ENCODE measurements at places on chromosomes 11 and 22. TPM values are rescaled to one million over a fixed set of nuclear protein-coding genes. Genes with fewer than 3 reads are reported as not detected.

Gene TMEM151A
- not detected for total RNA-seq

Gene RTN4R
- 5.7 TPM for total RNA-seq

GRCh38 chr11:2668876-2669275 is 30.9 kb downstream of the KCNQ1OT1 start:
- H3K27ac ChIP-seq = no peak overlapping the region
- H3K4me3 ChIP-seq = no peak overlapping the region
- no peaks in the 10 kb centered on the region for H3K27me3 ChIP-seq
- no peak for DNase-seq

- peaks cover 9% of the 10 kb centered on the region for H3K4me1 ChIP-seq
- H3K27me3 ChIP-seq = peaks cover 23% of the 10 kb centered on the region
- peak; percentile 66 for DNase-seq
- peaks cover 8% of the 10 kb centered on the region for H3K36me3 ChIP-seq
Observed at GRCh38 chr22:37824674-37825641, 1.8 kb downstream of the GALR3 start.

DNA sequence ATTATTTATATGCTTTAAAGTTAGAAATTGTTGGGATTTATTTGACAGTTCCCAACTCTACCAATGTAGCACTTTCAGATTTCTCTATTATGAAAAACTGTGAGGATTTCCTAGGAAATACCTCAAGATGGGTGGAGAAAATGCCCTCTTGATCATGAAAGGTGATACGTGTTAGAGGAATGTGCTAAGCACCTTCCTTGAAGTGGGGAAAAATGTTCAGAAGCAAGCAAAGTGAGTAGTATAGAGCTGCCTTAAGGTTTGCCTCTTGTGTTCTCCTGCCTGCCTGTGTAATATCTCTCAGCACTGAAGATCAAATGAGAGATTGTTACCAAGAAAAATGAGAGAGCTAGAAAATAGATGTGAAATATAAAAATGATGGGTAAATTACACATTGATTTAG is 58.2 kb downstream of the YAP1 start:
- H3K27me3 ChIP-seq = peaks cover 19% of the 10 kb centered on the region
- H3K4me1 ChIP-seq = no peaks in the 10 kb centered on the region
- no peak overlapping the region for H3K4me3 ChIP-seq
- H3K36me3 ChIP-seq = no peaks in the 10 kb centered on the region
- no peak overlapping the region for H3K27ac ChIP-seq

GRCh38 chr22:41539146-41540005 is 4.9 kb downstream of the POLR3H start:
- no peak overlapping the region for H3K27ac ChIP-seq
- H3K27me3 ChIP-seq = no peaks in the 10 kb centered on the region
- peaks cover 16% of the 10 kb centered on the region for H3K4me1 ChIP-seq
- no peak overlapping the region for H3K4me3 ChIP-seq

- H3K4me1 ChIP-seq = no peaks in the 10 kb centered on the region
- no peak overlapping the region for H3K4me3 ChIP-seq
- DNase-seq = no peak
- no peaks in the 10 kb centered on the region for H3K36me3 ChIP-seq
- no peak overlapping the region for H3K27ac ChIP-seq
- no peaks in the 10 kb centered on the region for H3K27me3 ChIP-seq
Observed at GRCh38 chr11:1220941-1221721, 1.7 kb upstream of the MUC5B start.

DNA sequence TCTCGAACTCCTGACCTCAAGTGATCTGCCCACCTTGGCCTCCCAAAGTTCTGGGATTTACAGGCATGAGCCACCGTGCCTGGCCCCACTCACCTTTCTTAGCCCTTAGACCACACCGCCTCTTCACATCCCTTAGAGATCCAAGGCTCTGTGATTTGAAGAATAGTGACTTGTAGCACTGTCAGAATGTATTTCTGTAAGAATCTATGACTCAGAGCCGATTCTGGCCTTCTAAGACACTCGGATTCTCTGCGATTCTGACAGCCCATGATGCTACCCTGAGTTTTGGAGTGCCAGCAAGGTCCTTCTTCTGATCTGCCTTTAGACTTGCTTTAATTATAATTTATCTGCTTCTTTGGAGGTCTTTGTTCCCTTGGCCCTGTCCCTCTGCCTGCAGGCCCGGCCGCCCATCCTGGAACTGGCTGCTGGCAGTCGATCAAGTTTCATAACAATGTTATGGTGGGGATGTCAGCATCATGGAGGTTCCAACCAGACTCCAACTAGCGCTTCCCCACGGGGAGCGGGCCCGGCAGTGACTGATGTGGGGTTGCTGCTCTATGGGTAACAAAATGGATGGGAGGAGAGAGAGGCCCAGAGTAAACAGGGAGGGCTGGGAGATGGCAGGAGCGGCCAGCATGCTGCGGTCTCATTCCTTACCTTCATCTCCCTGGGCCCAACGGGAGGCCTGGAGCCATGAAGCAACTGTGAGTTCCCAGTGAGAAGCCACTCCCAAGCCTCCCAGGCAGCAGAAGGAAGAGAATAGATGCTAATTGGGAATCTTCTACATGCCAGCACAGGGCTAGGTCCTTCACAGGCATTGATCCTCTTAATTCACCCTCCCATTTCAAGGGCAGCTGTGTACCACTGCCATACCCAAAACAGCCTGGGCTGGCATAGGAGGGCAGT is 55.7 kb upstream of the RASD2 start:
- H3K27ac ChIP-seq = no peak overlapping the region
- H3K4me3 ChIP-seq = no peak overlapping the region
- H3K36me3 ChIP-seq = no peaks in the 10 kb centered on the region
- no peak for DNase-seq
- H3K4me1 ChIP-seq = peaks cover 9% of the 10 kb centered on the region

DNA sequence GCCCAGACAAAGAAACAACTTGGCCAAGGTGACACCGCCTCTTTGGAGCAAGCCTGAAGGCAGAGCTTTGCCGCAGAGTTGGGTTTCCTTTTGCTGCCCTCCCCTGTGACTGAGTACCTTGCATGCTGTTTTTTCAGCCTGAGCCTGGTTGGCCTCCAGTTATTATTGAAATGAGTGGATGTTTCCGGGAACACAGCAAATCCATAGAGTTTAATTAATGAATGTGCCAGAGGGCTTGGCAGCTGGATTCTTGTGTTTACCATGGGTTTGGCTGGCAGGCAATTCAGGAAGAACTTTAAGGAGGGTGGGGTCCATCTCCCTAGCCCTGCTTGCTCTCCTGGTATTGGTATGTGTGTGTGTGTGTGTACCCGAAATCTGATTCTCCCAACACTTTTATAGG is 65.6 kb upstream of the CRYBB3 start:
- H3K27me3 ChIP-seq = no peaks in the 10 kb centered on the region
- no peaks in the 10 kb centered on the region for H3K4me1 ChIP-seq
- no peak for DNase-seq
- H3K36me3 ChIP-seq = peaks cover 6% of the 10 kb centered on the region
- no peak overlapping the region for H3K27ac ChIP-seq
- H3K4me3 ChIP-seq = no peak overlapping the region

Gene MMP12
- total RNA-seq = not detected

- H3K27me3 ChIP-seq = no peaks in the 10 kb centered on the region
- H3K4me1 ChIP-seq = peaks cover 12% of the 10 kb centered on the region
- DNase-seq = no peak
- no peak overlapping the region for H3K4me3 ChIP-seq
Observed at GRCh38 chr11:95908826-95909225, 15.1 kb downstream of the MTMR2 start.

DNA sequence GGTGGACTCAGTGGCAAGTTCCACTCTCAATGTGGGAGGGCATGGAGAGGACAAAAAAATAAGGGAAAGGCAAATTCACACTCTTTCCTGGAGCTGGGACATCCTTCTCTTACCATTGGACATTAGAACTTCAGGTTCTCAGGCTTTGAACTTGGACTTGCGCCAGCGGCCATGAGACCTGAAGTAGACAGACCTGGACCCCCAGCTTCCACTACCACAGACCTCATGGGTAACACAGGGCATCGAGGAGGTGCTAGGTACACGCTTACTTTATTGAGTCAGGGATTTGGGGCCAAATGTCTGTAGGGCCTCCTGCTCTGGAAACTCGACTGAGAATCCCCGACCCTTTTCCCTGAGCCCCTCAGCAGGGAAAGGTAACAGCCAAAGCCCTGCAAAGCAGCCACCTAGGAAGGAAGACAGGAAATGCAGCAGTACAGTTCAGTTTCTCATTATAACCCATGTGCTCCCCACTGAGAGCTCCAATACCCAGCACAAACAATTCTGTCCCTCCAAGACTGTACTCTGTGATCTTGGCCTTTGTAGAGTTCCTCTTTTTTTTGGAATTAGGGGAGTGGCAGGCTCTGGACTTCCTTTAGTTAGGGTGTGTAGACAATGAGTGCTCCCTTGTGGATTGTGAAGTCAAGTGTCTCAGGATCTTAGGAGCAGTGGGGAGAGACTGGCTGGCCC is 5.7 kb downstream of the CHRNA10 start:
- no peaks in the 10 kb centered on the region for H3K27me3 ChIP-seq
- H3K27ac ChIP-seq = peak overlapping the region; percentile 55
- peaks cover 4% of the 10 kb centered on the region for H3K4me1 ChIP-seq
- DNase-seq = no peak
- H3K36me3 ChIP-seq = peaks cover 15% of the 10 kb centered on the region

- H3K36me3 ChIP-seq = no peaks in the 10 kb centered on the region
- DNase-seq = no peak
- no peaks in the 10 kb centered on the region for H3K27me3 ChIP-seq
Observed at GRCh38 chr11:39209981-39210380, 2249.5 kb downstream of the LRRC4C start.

DNA sequence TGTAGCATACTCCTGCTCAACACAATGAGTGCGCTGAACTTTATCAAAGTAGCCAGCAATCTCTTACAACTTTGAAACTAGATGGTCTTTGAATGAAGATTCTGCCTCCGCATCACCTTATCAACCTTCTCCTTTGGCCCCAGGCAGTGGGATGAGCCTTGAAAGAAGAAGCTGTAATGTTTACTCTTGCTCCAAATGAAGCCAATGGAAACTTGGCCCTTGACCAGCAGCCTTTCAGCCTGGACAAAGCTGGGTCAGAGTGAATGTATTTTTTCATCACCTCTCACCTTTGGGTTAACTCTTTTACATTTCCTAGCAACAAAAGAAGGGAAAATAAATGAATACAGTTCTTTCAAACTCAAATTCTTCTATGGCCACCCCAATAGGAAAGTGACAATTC is 359.1 kb downstream of the KCNA4 start:
- no peaks in the 10 kb centered on the region for H3K27me3 ChIP-seq
- no peaks in the 10 kb centered on the region for H3K4me1 ChIP-seq
- DNase-seq = no peak
- no peaks in the 10 kb centered on the region for H3K36me3 ChIP-seq
- no peak overlapping the region for H3K4me3 ChIP-seq
- no peak overlapping the region for H3K27ac ChIP-seq

DNA sequence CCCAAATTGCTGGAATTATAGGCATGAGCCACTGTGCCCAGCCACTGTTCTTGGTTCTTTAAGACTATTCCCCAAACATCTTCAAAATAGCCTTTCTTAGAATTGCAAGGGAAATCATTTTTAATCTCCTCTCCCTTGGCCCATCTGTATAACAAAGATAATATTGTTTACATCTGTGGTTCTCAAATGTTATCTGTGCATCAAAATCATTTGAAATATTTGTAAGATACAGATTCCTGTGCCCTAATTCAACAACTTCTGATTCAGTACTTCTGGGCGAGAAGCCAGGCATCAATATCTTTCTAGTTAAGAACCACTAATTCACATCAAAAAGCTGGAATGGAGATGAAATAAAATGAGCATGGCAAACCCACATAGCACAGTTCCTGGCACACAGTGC is 83.0 kb downstream of the TMPRSS5 start:
- H3K4me3 ChIP-seq = no peak overlapping the region
- H3K27me3 ChIP-seq = peaks cover 20% of the 10 kb centered on the region
- DNase-seq = no peak
- no peaks in the 10 kb centered on the region for H3K4me1 ChIP-seq

Gene MPST
- 23.1 TPM for total RNA-seq

DNA sequence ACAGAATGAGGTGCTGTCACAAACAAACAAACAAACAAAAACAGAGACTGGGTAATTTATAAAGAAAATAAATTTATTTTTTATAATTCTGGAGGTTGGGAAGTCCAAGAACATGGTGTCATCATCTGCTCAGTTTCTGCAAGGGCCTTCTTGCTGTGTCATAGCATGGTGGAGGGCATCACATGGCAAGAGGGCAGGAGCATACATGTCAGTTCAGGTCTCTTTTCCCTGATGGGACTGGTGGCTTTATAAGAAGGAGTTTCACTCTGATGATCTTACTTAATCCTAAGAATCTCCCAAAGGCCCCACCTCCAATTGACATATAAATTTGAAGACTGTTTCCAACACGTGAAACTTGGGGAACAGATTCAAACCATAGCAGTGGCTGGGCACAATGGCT is 135.7 kb downstream of the NECTIN1 start:
- no peak for DNase-seq
- H3K36me3 ChIP-seq = no peaks in the 10 kb centered on the region
- H3K27me3 ChIP-seq = peaks cover 9% of the 10 kb centered on the region
- no peaks in the 10 kb centered on the region for H3K4me1 ChIP-seq
- H3K27ac ChIP-seq = no peak overlapping the region

DNA sequence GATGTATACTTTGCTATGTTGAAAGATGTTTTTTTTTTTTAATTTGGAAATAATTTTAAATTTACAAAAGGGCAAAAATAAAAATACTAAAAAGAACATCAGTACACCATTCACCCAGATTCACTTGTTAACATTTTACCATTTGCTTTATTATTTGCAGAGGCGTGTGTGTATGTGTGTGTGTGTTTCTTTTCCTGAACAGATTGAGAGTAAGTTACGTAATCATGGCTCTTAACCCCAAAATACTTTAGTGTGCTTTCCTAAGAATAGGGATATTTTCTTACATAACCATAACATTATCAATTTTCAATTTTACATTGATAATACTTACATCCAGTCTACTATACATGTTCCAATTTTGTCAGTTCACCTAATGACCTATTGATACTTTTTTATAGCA is 91.5 kb upstream of the HORMAD2 start:
- no peak overlapping the region for H3K4me3 ChIP-seq
- no peak for DNase-seq
- peaks cover 1% of the 10 kb centered on the region for H3K4me1 ChIP-seq
- H3K27me3 ChIP-seq = no peaks in the 10 kb centered on the region
- no peak overlapping the region for H3K27ac ChIP-seq
